Naive B cell (primary cell): ENCODE measurements at places on chromosomes 16 and 17. TPM values are rescaled to one million over a fixed set of nuclear protein-coding genes. Genes with fewer than 3 reads are reported as not detected.

CSH1 gene
- polyA plus RNA-seq: not detected

PLA2G10 gene
- not detected for polyA plus RNA-seq

CCDC144A gene
- 0.04 TPM for polyA plus RNA-seq

G6PC1 gene
- not detected for polyA plus RNA-seq

CNTROB gene
- polyA plus RNA-seq: 9.2 TPM

CSNK1D gene
- polyA plus RNA-seq: 56.9 TPM

TBC1D3B gene
- polyA plus RNA-seq: 0.73 TPM

RHOT1 gene
- polyA plus RNA-seq: 26.4 TPM

CCL7 gene
- not detected for polyA plus RNA-seq

PRCD gene
- polyA plus RNA-seq: 54.4 TPM

TBCD gene
- 25.6 TPM for polyA plus RNA-seq

PNPO gene
- 17.8 TPM for polyA plus RNA-seq

SPDYE4 gene
- not detected for polyA plus RNA-seq

FBXW10 gene
- polyA plus RNA-seq: not detected

MRM1 gene
- polyA plus RNA-seq: 5.9 TPM

SLFN12L gene
- polyA plus RNA-seq: 0.23 TPM

NEUROD2 gene
- not detected for polyA plus RNA-seq

COPZ2 gene
- polyA plus RNA-seq: 2.0 TPM

DNAI2 gene
- polyA plus RNA-seq: not detected

ARRB2 gene
- 19.3 TPM for polyA plus RNA-seq

CLEC19A gene
- not detected for polyA plus RNA-seq

SHBG gene
- polyA plus RNA-seq: not detected

KRT32 gene
- not detected for polyA plus RNA-seq
